H7 (cell line): ENCODE measurements at places on chromosomes 3 and 15. TPM values are rescaled to one million over a fixed set of nuclear protein-coding genes. Genes with fewer than 3 reads are reported as not detected.
A peak's percentile ranks its signal among the peaks of the same experiment; 100 is the strongest.

The SH2D7 gene
- not detected in 2 replicates for total RNA-seq

The CCR5 gene
- total RNA-seq: not detected in 2 replicates

The ITIH1 gene
- not detected in 2 replicates for total RNA-seq

The KBTBD13 gene
- 0.17 TPM in 1 of 2 replicates, not detected in the other for total RNA-seq

The LNP1 gene
- total RNA-seq: 7.2 and 12.3 TPM in 2 replicates

The ATP13A4 gene
- 0.14 and 0.81 TPM in 2 replicates for total RNA-seq

The CPN2 gene
- 0.21 TPM in 1 of 2 replicates, not detected in the other for total RNA-seq

The SLC9C1 gene
- total RNA-seq: 0.38 and 0.41 TPM in 2 replicates

The OXTR gene
- 0.78 and 4.2 TPM in 2 replicates for total RNA-seq

The TMEM212 gene
- total RNA-seq: not detected in 2 replicates

The TMEM266 gene
- 5.4 and 6.3 TPM in 2 replicates for total RNA-seq

The NR2F2 gene
- 0.17 TPM in 1 of 2 replicates, not detected in the other for total RNA-seq

The SKOR1 gene
- total RNA-seq: 0.11 TPM in 1 of 2 replicates, not detected in the other

The BCL2A1 gene
- total RNA-seq: not detected in 2 replicates

The IL20RB gene
- total RNA-seq: 3.2 and 4.6 TPM in 2 replicates

- DNase-seq: peak; percentile 89
These were observed 35.2 kb downstream of the SLC6A20 start for GRCh38 chr3:45760878-45761711.

DNA sequence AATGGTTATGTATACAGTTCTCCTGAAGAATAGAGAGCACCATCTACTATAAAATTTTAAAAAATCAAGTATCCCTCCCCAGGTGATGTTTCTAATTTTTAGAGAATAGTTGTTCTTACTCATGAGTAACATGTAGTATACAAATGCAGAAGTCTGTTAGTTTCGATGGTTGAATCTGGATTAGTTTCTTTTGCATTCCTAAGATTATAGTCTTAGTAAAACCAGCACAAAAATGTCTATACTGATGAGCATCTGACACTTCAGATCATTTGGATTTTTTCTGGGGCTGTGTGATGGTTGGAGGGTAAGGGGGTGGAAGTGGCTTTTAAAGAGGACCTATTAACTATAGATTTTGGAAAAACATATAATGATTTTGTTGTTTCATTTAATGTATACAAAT lies 167.3 kb upstream of the SGO1 start:
- no peak for DNase-seq

- DNase-seq: no peak
These were observed 76.3 kb upstream of the LIPC start for GRCh38 chr15:58355382-58355971.

GRCh38 chr3:34886443-34886842 lies 752.9 kb upstream of the ARPP21 start:
- DNase-seq: no peak

GRCh38 chr15:74893627-74894026 lies 3.8 kb downstream of the MPI start:
- DNase-seq: no peak

DNA sequence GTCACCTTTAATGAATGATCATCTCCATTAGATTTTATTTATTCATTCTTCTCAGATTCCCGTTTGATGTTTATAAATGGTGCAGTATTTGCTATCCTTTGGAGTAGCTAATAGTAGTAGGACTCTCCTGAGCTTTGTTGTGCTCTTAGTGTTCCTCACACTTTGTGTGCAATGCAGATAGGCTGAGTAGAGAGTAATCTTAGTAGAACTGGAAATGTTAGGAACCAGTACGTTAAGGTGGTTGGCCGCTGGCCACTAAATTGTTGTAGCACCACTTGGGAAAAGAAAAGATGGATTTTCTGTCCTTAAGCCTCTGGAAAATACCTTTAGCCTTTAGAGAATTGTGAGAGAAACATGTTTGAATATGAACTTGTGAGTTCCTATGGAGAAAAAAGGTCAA lies 19.9 kb upstream of the EBLN2 start:
- no peak for DNase-seq

GRCh38 chr15:64720188-64720587 lies 55.2 kb downstream of the RBPMS2 start:
- no peak for DNase-seq

GRCh38 chr3:9023226-9023590 lies 59.9 kb upstream of the RAD18 start:
- no peak for DNase-seq

DNA sequence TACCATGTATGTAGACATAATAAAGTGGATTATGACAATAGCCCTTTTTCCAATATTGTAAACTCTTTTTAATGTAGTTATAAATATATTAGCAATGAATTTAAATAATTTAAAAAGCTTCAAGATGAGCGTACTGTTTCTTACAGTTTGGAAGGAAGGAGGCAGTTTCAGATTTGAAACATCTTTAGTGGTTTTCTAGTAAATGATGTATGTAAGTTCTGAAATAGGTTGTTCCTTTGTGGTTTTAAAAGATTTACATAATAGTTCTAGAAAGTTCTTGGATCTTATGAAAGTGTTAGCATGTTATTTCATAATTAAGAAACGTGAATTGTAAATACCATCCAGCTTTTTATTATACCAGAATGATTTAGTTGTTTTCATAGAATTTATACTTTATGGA lies 16.0 kb downstream of the DNAJC19 start:
- no peak for DNase-seq

DNA sequence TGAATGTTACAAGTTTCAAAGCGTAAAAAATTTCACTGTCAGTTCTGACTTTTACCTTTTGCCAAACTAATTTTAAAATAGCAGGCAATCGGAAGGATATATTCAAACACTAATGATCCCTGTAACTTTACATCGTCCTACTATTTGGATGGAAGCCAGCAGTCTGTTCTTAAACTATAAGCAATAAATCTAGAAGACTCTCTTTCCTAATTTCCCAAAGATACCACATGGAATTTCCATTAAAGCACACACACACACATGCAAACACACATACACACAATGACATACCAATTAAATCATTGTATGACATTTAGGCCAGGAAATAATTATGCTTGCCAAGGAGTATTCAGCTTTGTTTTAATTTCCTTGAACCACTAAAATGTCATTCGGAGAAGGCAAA lies 32.0 kb downstream of the IL17RD start:
- DNase-seq: no peak

GRCh38 chr15:71386448-71387236 lies 271.4 kb downstream of the THSD4 start:
- peak; percentile 51 for DNase-seq

- DNase-seq: peak; percentile 88
These were observed 26.3 kb upstream of the MTHFS start for GRCh38 chr15:79923079-79923514.

DNA sequence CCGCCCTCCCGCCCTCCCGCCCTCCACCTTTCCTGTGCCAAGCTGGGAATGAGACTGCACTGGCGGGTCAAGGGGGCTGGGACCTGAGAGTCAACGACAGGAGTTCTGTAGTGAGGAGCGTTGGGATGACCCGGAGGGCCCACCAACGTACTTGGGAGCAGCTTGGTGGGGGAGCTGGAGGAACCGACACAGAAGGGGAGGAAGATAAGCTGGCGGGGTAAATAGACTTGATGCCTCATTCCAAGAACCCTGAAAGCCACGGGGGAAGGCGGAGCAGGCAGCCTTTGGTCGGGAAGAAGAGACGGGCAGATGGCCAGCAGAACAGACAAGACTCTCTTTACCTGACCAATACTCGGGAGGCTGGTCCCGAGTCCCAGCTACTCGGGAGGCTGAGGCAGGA lies 277 bp downstream of the FMN1 start:
- DNase-seq: peak; percentile 41

DNA sequence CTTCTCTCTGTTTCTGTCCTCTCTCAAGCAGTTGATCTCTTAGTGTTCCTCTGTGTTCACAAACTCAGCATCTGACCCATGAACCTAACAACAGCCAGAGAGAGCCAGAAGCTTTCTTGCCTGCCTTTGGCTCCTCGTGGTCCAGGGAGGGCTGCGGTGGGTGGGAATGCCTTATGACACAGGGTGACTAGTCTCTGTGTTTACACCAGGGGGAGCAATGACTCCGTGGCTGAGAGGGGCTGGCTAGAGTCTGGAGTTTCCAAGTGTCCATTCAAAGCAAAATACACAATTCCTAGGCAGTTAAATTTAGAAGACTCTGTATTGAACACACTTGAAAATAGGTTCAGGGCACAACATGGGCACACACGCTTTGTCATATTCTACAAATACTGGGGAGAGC lies 370.0 kb upstream of the FRG2C start:
- peak; percentile 73 for DNase-seq

DNA sequence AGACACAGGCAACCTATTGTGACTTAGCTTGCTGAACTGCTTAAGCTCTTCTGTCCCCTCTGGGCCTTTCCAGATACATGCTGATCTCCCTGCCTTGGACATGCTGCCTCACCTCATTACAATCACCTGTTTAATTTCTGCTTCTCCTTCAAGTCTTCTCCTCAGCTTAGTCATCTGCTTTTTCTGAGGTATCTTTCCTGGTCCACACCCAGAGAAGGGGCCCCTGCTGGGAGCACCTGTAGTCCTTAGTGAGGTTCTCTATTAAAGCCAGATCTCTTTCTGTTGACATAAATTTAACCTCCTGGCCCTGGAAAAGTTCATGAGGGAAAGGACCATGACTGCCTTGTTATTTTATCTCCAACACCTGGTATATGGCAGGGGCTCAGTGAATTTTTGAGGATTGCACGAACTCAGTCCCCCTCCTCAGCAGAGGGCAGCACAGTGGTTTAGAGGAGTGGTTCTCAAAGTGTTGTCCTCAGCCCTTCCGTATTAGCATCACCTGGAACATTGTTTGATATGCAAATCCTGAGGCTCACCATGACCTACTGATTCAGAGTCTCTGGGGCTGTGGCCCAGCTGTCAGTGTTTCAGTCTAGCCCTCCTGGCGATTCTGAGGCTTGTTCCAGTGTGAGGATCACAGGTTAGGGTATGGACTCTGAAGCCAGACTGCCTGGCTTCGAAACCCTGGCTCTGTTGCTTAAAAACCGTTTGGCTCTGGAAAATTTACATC lies 12.7 kb downstream of the COL6A6 start:
- peak; percentile 36 for DNase-seq

- DNase-seq: no peak
These were observed 162.8 kb downstream of the ARRDC4 start for GRCh38 chr15:98123297-98123696.

DNA sequence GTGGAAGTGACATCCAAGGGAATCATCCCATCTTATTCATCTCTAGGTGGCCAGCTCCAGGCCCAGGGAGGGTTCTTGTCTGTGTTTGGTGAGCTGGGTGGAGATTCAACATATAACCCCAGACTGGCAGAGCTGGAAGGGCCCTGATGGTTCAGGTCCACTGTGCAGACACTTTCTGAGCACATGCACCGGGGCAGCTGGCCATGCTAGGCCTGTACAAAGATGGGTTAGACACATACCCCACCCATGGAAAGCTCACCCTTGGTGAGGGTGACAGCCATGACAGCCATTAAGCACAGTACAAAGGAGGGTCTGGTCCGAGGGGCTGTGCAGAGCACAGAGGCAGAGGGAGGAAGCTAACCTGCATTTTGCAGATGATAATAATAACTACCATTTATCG lies 100.4 kb downstream of the CORO2B start:
- no peak for DNase-seq

DNA sequence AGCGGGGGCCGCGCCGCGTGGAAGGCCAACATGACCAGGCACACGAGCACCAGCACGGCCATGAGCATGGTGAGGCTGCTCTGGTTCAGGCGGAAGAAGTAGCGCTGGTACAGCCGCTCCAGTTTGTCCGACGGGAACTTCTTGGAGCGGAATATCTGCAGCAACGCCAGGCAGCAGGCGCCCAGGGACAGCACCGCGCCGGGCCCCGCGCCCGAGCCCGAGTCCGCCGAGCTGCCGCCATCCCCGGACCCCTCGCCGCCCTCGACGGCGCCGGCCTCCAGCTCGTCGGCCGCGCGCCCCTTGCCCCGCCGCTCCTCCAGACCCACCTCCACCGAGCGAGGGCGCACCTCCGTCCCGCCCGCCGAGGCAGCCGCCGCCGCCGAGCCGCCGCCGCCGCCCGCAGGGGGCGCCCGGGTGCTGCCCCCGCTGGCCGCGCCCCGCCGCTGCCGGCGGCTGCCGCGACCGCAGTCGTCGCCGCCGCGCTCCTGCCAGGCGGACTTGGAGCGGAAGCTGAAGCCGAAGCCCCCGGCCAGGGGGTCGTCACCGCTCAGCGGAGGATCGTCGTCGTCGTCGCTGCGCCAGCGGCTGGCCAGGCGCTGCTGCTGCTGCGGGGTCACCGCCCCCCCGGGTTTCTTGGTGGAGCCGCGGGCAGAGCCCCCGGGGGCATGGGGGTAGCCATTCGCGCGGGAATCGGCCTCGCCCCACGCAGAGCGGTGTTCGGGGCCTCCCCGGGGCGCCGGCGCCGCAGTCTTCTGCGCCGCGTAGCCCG lies 957 bp downstream of the ADCY5 start:
- DNase-seq: peak; percentile 96
